T-cell (primary cell): ENCODE measurements at places on chromosomes 3 and 15. TPM values are rescaled to one million over a fixed set of nuclear protein-coding genes. Genes with fewer than 3 reads are reported as not detected.

The PTX3 gene
- 0.20 TPM for total RNA-seq

The ABHD10 gene
- 31.8 TPM for total RNA-seq

The ITGA11 gene
- total RNA-seq = 0.07 TPM

The LRRN1 gene
- 7.8 TPM for total RNA-seq

The CDC25A gene
- 0.82 TPM for total RNA-seq

The TMC3 gene
- total RNA-seq = not detected

The TUBGCP5 gene
- 20.4 TPM for total RNA-seq

The OR5K1 gene
- total RNA-seq = not detected

The PPP1R14D gene
- total RNA-seq = not detected

The CLDN16 gene
- total RNA-seq = not detected

The LTK gene
- total RNA-seq = 14.3 TPM

The ALS2CL gene
- total RNA-seq = 30.6 TPM

The CSPG5 gene
- total RNA-seq = 0.57 TPM

The SRP14 gene
- total RNA-seq = 126 TPM

The THSD4 gene
- total RNA-seq = not detected

The CCR5 gene
- total RNA-seq = 12.5 TPM

The COL7A1 gene
- total RNA-seq = 0.98 TPM

The PXYLP1 gene
- 13.7 TPM for total RNA-seq

The TEX9 gene
- 1.5 TPM for total RNA-seq

The PLA2G4E gene
- total RNA-seq = not detected

The ADAMTSL3 gene
- total RNA-seq = not detected

The TBC1D2B gene
- 101 TPM for total RNA-seq

The RASGRP1 gene
- total RNA-seq = 148 TPM

The PRRT3 gene
- 8.5 TPM for total RNA-seq

The TRH gene
- total RNA-seq = not detected

The SLC7A14 gene
- not detected for total RNA-seq

The ZNF501 gene
- total RNA-seq = 5.6 TPM

The LRTM1 gene
- not detected for total RNA-seq

The FAM43A gene
- 11.5 TPM for total RNA-seq

The EPHB3 gene
- total RNA-seq = 0.35 TPM

The LMCD1 gene
- 0.63 TPM for total RNA-seq

The PLA1A gene
- total RNA-seq = not detected

The MOBP gene
- total RNA-seq = 0.20 TPM

The CACNA2D2 gene
- total RNA-seq = 4.0 TPM
